ENCODE measurements at places on chromosomes 3 and 15.

GRCh38 chr15:90478846-90479481 lies 50.8 kb upstream of the CRTC3 start:
- DNase-seq = no peak

- DNase-seq = no peak
Observed at GRCh38 chr15:43516801-43517353, 531 bp upstream of the MAP1A start.

GRCh38 chr15:84750583-84751092 lies 2.2 kb downstream of the ZNF592 start:
- DNase-seq = peak; percentile 23

DNA sequence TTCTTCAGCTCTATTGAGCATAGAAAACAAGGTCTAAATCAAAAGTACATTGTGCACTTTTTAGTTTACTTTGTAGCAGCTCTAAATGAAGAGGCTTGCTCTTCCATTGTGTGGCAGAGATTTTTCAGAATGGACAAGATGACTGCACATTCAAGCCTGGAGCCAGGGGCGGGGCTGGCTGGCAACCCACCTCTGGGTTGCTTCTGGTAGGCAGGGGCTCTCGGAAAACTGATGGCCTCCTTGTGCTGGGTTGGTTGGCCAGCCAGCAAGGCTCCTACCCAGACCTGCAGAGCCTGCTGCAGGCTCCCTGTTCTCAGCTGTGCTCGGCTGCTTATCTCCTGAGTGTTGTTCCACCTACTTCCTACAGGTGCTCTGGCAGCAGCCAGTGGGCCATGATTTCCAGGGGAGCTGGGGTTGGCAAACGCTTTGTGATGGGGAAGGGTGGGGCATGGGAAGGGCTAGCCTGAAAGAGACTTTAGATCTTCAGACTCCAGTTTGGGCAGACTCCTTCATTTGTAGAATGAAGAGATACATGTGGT lies 8.8 kb downstream of the BSN start:
- DNase-seq = no peak

DNA sequence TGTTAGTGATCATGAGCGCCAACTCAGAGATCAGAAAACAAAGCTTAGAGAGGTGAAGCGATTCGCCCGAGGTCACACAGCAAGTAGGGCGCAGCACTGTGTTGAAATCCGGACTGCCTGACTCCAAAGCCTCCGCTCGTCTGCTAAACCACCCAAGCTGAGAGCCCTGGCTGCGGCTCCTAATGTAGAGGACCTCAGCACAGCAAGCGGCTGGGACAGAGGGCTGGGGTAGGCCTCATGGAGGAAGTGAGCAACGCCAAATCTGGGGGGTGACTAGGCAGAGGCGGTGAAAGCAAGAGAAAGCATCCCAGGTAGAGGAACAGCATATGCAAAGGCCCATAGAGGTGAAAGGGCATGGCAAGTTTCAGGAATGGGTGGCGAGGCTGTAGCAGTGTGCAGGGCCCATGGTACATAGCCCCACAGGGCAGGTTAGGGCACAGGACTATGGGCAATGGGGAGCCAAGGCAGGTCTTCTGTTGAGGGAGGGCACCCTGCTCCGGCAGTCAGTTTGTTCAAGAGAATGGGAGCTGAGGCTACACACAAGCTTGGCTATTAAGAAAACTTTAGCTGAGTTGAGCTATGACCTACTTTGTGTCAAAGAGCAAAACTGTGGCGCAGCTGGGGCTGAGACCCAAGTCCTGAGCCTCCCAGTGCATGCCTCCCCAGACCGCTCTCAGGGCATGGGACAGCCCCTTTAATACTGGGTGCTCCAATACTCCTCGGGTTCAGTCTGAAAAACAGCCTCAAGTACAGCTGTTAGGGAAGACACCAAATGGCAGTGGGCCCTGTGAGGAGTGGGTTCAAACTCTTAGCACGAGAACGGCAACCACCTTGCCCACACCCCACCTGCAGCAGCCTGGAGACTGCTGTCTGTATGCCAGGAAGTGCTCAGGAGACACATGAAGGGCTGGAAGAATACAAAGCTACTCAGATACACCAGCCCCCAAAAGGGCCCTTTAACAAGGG lies 988 bp upstream of the CFAP92 start:
- no peak for DNase-seq

DNA sequence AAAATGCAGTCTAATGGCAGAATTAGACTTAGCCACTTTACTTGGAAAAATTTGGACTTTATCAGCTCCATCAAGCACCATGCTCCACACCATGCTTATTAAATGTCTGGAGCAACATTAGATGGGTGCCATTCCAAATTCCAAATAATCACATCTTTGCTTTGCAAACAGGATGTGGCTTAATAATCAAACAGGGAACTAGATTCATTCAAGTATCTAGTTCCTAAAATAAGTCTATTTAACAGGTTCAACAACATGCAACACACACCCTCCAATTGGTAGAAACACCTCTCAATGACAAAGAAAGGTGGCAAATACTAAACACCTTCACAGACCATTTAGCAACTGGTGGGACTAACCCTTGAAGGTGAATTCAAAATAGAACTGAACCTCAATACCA lies 3.5 kb downstream of the HEXA start:
- no peak for DNase-seq

GRCh38 chr3:194225988-194226663 lies 90.2 kb downstream of the HES1 start:
- DNase-seq = no peak

DNA sequence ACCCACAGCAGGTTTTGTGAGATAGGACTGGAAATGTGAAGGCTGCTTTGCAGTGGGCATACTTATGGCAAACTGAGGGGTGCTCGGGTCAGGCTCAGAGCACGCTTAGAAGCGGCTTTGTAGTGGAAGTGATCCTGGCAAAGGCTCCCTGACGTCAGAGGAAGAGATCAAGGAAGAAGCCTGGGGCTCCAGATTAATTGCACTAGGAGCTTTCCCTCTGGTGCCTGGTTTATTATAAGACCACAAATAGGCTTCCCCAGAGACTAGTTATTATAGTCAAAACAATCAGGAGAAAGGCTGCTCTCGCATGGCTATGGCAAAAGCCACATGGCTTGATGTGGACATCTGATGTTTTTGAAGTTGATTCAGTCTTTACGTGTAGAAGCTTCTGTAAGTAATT lies 515.1 kb downstream of the GABRG3 start:
- no peak for DNase-seq

GRCh38 chr3:23667536-23668429 lies 138.0 kb upstream of the UBE2E1 start:
- no peak for DNase-seq

GRCh38 chr3:54631516-54632325 lies 296.1 kb downstream of the LRTM1 start:
- no peak for DNase-seq

DNA sequence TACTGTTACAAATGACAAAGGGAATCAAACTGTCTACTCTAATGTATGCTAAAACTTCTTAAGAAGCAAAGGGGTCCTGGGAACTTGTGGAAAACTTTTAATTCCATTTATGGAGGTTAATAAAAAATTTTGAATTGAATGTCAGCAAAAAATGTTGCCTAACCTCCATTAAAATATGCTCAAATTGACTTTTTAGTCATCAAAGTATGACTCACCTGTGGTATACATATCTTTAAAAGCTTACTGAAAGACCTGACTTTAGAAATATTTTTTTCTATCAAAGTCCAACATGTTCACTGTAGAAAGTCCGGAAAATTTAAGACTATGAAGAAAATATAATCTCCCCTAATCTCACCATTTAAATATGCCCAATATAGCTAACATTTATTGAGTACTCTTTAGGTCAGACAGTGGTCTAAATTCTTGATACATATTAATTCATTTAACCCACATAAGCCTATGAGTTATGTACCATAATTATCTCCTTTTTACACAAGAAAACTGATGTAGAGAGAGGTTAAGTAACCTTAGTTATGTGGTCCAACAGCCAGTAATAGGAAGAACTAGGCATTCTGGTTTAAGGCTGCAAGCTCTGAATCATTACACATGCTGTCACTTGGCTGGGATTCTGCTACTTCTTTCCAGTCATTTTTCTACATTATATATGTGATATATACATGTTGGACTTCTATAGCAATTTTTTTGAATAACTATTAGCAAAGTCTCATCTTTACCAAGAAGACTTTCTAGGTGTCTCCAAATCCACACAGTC lies 83.6 kb downstream of the PDZRN3 start:
- DNase-seq = no peak

- no peak for DNase-seq
Observed at GRCh38 chr3:71525391-71525790, 58.1 kb downstream of the FOXP1 start.

DNA sequence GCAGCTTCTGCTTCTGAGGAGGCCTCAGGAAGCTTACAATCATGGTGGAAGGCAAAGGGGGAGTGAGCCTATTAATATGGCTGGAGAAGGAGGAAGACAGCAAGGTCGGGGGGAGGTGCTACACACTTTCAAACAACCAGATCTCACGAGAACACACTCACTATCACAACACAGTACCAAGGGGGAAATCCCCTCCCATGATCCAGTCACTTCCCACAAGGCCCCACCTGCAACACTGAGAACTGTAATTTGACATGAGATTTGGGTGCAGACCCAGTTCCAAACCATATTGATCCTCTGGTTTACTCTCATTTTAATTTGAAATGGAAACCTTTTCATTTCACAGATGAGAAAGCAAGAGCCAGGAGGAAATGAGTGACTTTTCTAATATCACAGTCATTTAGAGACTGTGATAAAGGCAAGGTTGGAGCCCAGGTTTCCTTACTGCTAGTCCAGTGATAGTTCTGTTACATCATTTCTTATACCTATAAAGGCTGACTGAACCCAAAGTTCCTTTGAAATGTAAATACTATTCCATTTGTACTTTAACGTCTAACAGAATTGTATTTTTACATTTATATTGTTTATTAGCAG lies 105.8 kb upstream of the GAP43 start:
- no peak for DNase-seq

GRCh38 chr3:147962408-147963164 lies 553.4 kb downstream of the ZIC1 start:
- DNase-seq = no peak

- peak; percentile 80 for DNase-seq
Observed at GRCh38 chr3:45135959-45136358, 10.2 kb downstream of the CDCP1 start.

GRCh38 chr15:40274350-40275274 lies 8.3 kb downstream of the ANKRD63 start:
- DNase-seq = peak; percentile 88

DNA sequence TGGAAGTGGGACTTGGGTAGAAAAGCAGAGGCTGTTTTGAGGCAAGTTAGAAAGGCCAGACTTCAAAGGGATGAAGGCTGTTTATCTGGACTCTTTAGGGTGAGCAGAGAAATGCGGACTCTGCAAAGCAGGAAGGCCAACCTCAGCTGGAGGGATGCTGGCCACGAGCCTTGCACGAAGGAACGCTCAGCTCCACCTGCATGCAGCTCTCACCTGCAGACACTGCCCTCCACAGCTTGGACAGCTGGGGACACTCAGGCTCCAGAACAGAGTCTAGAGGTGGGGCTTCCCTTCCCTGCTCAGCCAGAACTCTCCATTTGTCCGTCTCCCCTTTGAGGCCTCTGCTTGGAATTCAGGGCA lies 229.7 kb downstream of the ADAMTS17 start:
- DNase-seq = no peak

- DNase-seq = no peak
Observed at GRCh38 chr15:40464595-40465185, 6.1 kb upstream of the CHST14 start.

DNA sequence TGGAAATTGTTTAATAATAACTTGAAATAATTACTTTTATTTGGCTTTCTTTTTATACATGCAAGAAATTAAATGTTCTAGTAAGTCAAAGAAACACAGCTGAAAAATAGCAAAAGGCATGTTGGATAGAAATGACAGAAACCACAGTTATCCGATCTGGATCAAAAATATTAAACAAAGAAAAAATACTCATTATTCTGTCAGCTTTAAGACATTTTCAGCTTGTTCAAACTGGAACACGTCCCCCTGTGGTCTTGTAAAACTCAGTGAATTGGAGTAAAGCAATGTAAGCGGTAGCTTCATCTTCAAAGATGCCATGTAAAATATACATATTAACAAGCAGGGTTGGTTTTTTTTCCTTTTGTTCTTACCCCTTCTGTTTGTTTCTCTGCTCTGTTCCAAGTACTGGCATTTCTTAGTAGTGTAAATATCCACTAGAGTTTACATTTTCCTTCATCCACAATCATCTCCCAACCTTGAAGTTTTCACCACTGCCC lies 223.4 kb downstream of the IGSF11 start:
- DNase-seq = no peak

GRCh38 chr3:62632510-62633294 lies 242.5 kb downstream of the CADPS start:
- DNase-seq = no peak

- DNase-seq = no peak
Observed at GRCh38 chr3:49806850-49807249, 3.8 kb downstream of the INKA1 start.

DNA sequence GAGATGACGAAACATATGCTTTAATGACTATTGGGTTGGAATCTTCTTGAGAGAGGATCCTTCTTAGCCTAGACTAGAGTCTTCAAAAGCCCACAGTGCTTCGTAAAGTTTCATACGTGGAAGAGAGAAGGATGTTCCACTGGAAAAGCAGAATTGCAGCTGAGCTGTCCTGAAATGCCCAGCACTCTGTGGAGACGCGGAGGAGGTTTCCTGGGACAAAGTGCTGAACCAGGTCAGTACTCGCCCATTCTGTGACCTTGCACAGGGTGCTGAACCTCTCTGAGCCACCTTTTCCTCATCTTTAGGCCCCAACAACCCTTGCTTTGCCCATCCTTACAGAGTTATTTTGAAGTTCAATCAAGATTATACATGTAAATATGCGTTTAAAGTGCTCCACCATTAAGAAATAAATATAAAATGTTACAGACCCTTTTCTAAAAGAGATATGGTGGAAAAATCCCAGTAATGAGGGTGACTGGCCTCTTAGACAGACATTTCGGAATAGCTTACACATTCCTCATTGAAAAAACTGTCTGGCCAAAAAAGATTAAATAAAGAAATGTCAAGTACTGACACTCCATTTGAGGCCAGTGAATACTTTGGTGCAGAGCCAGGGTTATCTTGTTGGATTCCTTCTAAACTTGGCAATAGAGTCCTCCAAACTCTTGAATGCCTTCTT lies 4.2 kb upstream of the MAGEF1 start:
- no peak for DNase-seq

GRCh38 chr3:43580181-43580580 lies 41.6 kb downstream of the ANO10 start:
- DNase-seq = no peak

- no peak for DNase-seq
Observed at GRCh38 chr15:68485721-68486360, 53.9 kb upstream of the ITGA11 start.

- DNase-seq = no peak
Observed at GRCh38 chr3:141391991-141392316, 23.6 kb downstream of the ZBTB38 start.

DNA sequence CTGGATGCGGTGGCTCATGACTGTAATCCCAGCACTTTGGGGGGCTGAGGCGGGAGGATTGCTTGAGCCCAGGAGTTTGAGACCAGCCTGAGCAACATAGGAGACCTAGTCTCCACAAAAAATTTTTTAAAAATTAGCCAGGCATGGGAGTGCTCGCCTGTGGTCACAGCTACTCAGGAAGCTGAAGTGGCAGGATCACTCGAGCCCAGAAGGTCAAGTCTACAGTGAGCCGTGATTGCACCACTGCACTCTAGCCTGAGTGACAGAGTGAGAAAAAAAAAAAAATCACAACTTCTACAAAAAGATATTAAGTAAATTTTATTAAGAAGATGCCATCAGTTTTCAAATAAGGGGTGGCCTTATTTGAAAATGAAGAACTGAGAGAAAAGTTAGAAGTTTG lies 11.9 kb upstream of the PLA2G4D start:
- peak; percentile 57 for DNase-seq

- no peak for DNase-seq
Observed at GRCh38 chr3:125322166-125322565, 53.0 kb downstream of the ZNF148 start.
